ENCODE measurements at places on chromosomes 2 and 18.

DNA sequence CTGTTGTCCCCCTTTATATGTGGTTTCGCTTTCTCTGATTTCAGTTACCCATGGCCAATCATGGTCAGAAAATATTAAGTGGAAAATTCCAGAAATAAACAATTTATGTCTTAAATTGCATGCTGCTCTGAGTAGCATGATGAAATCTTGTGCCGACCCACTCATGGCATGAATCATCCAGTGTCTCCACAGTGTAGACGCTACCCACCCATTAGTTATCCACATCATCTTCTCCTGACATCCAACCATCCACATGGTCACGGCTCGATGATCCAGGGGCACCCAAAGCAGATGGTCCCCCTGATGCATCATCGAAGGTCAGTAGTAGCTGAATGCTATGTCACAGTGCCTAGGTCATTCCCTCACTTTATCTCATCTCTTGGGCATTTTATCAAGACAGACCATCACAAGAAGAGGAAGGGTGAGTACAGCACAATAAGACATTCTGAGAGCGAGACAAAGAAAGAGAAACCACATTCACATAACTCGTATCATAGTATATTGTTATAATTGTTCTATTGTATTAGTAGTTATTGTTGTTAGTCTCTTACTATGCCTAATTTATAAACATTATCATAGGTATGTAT lies 44.1 kb upstream of the ACKR3 start:
- no peak for DNase-seq

DNA sequence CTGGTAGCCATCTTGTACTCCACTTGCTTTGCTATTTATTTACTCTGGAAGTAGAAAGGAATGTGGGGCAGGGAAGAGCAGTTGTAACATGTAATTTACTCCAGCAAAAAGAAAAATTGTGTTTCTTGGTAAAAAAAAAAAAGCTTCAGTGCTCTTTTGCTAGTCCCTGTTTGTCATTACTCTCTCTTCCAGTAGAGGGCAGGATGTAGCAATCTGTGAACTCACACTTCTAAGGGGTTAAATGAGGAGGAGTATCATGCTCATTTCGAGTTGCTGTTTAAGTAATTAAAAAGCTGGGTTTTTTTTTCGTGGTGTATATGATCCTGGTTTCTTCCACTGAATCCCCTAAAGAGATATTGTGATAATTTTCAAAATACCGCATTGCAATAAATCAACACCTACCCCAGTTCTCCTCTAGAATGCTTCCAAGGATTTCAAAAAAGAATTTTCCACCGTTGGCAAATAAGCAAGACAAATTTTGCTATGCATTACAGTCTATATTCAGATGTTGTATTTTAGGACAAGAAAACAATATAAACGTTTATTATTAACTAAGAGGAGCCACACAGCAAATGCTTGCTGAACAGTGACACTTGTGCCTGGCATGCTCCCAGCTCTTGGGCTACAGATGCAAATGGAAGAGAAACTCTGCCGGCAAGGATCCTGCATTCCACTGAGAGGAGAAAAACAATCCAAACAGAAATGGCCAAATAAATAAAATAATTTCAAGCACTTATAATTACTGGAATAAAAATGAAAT lies 261.6 kb downstream of the ASXL3 start:
- peak; percentile 45 for DNase-seq

DNA sequence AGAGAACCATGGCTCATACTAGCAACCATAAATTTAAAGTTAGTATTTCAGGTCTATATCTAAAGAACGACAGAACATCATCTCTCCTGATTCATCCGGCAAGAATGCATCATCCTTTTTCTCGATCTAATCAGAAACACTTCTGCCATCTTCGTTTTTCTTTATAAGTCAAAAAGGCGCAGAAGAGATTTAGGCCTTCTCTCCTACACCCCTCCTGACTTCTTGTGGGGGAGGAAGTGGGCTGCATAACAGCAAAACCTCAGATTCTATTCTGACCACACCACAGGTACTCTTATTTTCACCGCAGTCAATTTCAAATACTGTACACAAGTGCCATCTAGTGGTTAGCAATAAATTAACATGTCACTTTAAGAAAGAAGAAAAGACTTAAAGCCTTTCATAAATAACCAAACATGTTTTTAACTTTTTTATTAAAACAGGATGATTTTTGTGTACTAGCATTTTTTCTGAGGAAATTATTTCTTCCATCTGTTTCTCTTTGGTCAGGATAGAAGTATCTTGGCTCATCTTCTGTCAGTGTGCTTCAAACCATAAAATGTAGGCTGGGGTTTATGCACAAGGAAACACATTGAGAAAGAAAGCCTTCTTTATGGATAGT lies 48.4 kb upstream of the PIK3C3 start:
- peak; percentile 73 for DNase-seq

DNA sequence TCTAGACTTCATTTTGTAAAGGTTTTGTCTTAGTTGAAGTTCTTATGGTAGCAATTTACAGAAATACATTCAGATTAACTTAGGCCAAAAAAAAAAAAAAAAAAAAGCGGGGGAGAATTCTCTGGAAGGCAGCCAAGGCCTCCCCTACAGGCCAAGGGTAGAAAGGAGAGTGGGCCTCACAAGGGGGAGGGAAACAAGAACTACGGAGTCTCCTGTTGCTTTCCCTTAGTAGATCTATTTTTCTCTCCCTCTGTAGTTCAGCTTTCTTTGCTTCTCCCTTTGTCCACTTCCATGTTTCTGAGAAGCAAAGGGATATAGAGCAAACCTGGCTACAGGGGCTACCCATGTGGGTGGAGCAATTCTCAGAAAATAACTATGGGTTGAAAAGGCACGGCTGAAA lies 2.4 kb upstream of the STK11IP start:
- DNase-seq, result no peak

- no peak for DNase-seq
Measured at GRCh38 chr18:35137632-35138031, 96.4 kb downstream of the MAPRE2 start.

GRCh38 chr2:195457873-195458272 lies 199.2 kb upstream of the SLC39A10 start:
- no peak for DNase-seq

- no peak for DNase-seq
Measured at GRCh38 chr2:7012141-7012764, 95.0 kb downstream of the RNF144A start.

GRCh38 chr2:216298719-216299495 lies 73.4 kb downstream of the MARCHF4 start:
- DNase-seq, result no peak

DNA sequence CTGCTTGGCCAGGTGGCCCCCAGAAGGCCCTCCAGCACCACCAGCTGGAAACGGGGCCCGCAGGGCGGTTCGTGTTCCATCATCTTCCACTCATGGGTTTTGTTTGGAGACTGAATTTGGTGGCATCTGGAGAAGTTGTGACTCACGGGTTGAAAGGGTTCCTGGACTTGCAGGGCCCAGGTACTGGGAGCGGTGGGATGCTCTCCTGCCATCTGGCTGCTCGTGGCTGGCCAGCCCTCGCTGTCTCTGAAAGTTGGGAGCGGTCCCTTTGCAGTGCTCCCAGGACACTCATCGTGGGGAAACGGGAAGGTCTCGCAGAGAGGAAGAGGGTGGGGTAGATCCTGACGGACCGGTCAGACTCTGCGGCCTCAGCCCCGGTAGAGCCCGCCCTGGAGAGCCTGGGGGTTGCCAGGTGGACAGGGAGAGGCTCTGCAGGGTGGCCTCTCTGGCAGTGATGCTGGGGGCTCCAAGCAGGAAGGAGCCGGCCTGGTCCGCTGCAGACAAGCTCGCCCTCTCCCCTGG lies 47.5 kb downstream of the TWIST2 start:
- DNase-seq, result no peak

DNA sequence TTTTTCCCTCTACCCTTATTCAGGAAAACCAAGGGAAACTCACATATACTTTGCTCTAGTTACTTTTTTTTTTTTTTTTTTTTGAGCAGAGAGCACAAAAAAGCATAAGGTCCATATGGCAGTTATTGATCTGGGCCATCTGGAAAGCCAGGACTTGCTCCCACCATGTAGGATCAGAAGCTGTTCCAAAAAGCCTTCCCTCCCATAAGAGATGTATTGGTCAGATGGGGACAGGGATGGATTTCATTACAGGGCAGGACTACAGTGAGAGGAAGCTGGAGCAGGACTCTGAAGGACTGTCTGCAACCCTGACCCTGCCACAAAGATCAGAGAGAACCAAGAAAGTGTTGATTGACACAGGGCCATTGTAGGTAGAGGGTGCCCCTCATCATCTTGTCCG lies 57.3 kb downstream of the NRP2 start:
- DNase-seq, result no peak
